ENCODE measurements at places on chromosomes 13 and 19. TPM values are rescaled to one million over a fixed set of nuclear protein-coding genes. Genes with fewer than 3 reads are reported as not detected.

- no peak overlapping the region for H3K4me3 ChIP-seq
- H3K27me3 ChIP-seq = no peaks in the 10 kb centered on the region
Measured at GRCh38 chr13:40153516-40153915, 498.1 kb downstream of the COG6 start.

DNA sequence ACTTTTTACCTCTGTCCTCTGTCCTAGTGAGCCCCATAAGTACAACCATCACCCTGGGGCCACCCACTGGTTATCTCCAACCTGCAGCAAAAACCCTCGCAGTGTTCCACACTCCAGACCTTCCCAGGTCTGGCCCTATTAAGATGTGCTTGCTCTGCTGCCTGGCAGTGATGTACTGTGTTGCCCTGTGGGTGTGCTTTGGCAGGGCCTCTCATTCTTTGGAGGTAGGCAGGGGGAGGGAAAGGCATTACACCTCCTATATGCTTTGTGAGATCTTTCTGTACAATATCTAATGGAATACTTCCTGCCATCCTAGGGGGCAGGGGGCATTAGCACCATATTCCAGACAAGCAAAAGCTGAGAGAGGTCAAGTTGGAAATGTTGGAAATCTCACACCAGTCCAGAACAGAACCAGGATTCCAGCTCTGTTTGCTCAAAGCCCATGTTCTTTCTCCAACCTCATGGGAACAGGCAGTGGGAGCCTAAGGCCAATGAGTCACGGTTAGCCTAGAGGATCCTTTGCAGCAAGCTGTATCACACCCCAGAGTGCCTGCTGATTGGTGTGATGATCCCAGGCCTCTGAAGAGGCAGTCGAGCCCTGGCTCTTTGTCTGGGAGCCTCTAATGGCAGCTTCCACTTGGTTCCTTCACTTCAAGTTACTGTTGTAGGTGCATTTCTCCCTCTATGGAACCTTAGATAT lies 59.7 kb upstream of the UBL3 start:
- no peak overlapping the region for H3K4me3 ChIP-seq
- no peaks in the 10 kb centered on the region for H3K27me3 ChIP-seq
- no peak for DNase-seq
- H3K36me3 ChIP-seq = no peaks in the 10 kb centered on the region

The HCN2 gene
- total RNA-seq = under 0.01 TPM

- H3K27me3 ChIP-seq = no peaks in the 10 kb centered on the region
- no peaks in the 10 kb centered on the region for H3K36me3 ChIP-seq
- no peak overlapping the region for H3K27ac ChIP-seq
- H3K4me1 ChIP-seq = no peaks in the 10 kb centered on the region
- DNase-seq = no peak
Measured at GRCh38 chr13:29952245-29952644, 101.8 kb upstream of the UBL3 start.

- DNase-seq = no peak
- H3K4me3 ChIP-seq = no peak overlapping the region
- H3K4me1 ChIP-seq = no peaks in the 10 kb centered on the region
- peak overlapping the region; percentile 23 for H3K27ac ChIP-seq
- H3K36me3 ChIP-seq = no peaks in the 10 kb centered on the region
Measured at GRCh38 chr19:11269408-11269807, 7.1 kb upstream of the DOCK6 start.

DNA sequence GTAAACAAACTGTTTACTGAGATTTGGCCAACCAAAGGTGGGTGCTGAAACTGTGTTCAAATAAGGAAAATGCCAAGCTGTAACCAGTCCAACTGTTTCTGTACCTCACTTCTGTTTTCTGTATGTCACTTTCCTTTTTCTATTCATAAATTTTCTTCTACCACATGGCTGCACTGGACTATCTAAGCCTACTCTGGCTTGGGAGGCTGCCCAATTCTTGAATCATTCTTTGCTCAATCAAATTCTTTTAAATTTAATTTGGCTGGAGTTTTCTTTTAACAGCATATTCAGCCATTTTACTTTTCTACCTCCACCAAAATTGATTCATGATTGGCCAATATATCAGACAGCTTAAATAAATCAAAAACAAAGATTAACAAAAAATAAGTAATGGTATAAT lies 1575.5 kb upstream of the SPRY2 start:
- no peaks in the 10 kb centered on the region for H3K4me1 ChIP-seq
- no peaks in the 10 kb centered on the region for H3K27me3 ChIP-seq
- no peaks in the 10 kb centered on the region for H3K36me3 ChIP-seq
- no peak overlapping the region for H3K27ac ChIP-seq

DNA sequence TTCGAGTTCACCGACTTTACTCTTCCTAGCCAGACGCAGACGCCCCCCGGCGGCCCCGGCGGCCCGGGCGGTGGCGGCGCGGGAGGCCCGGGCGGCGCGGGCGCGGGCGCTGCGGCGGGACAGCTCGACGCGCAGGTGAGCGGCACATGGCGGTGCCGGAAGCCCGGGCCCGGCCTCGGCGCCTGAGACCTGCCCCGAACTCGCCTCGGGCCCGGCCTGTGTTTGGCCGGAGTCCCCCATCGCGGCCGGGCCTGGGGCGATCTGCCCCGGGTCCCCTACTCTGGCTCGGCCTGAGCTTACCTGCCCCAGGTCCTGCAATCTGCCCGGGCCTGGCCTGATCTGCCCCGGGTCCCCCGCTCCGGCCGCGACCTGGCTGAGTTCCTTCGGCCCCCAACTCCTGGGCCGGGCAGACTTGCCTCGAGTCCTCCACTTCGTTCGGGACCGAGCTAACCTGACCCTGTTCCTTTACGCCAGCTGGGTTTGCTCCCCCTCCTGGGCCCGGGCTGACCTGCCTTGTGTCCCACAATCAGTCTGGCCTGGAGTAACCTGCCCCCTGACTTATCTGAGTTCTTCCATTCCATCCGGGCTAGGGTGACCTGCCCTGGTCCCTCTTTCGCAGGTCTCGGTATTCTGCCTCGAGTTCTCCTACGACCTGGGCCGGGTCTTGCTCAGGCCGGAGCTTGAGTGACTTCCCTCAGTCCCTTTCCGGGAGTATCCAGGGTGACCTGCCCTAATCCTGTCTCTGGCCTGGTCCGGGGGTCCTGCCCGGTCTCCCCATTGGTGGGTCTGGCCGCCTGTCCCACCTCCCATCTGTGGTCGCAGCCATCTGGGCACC lies 764 bp downstream of the UPF1 start:
- no peak for DNase-seq
- peak overlapping the region; percentile 96 for H3K27ac ChIP-seq
- H3K36me3 ChIP-seq = no peaks in the 10 kb centered on the region
- no peaks in the 10 kb centered on the region for H3K4me1 ChIP-seq

The SRRM5 gene
- total RNA-seq = 0.32 TPM

GRCh38 chr19:19600793-19601330 lies 17.6 kb downstream of the PBX4 start:
- no peaks in the 10 kb centered on the region for H3K36me3 ChIP-seq
- no peak overlapping the region for H3K27ac ChIP-seq
- no peak for DNase-seq
- no peak overlapping the region for H3K4me3 ChIP-seq
- no peaks in the 10 kb centered on the region for H3K4me1 ChIP-seq
- H3K27me3 ChIP-seq = no peaks in the 10 kb centered on the region

- no peak overlapping the region for H3K27ac ChIP-seq
- H3K4me3 ChIP-seq = no peak overlapping the region
- no peaks in the 10 kb centered on the region for H3K27me3 ChIP-seq
- no peak for DNase-seq
- H3K36me3 ChIP-seq = no peaks in the 10 kb centered on the region
Measured at GRCh38 chr19:31639306-31639705, 290.1 kb upstream of the TSHZ3 start.

- no peaks in the 10 kb centered on the region for H3K27me3 ChIP-seq
- no peaks in the 10 kb centered on the region for H3K4me1 ChIP-seq
- no peak overlapping the region for H3K4me3 ChIP-seq
- DNase-seq = no peak
- no peak overlapping the region for H3K27ac ChIP-seq
Measured at GRCh38 chr13:66995203-66995611, 234.9 kb downstream of the PCDH9 start.

- no peaks in the 10 kb centered on the region for H3K36me3 ChIP-seq
- H3K27me3 ChIP-seq = no peaks in the 10 kb centered on the region
Measured at GRCh38 chr19:7855426-7856108, 18.6 kb downstream of the PRR36 start.

The NLRP7 gene
- total RNA-seq = not detected

GRCh38 chr13:101417043-101417406 lies 717 bp upstream of the NALCN start:
- DNase-seq = no peak
- H3K4me3 ChIP-seq = peak overlapping the region; percentile 72
- peak overlapping the region; percentile 67 for H3K27ac ChIP-seq
- no peaks in the 10 kb centered on the region for H3K36me3 ChIP-seq
- no peaks in the 10 kb centered on the region for H3K4me1 ChIP-seq

GRCh38 chr13:103067751-103068555 lies 1.7 kb upstream of the SLC10A2 start:
- no peak overlapping the region for H3K4me3 ChIP-seq
- no peaks in the 10 kb centered on the region for H3K36me3 ChIP-seq
- no peak for DNase-seq
- H3K27ac ChIP-seq = no peak overlapping the region
- no peaks in the 10 kb centered on the region for H3K4me1 ChIP-seq
- no peaks in the 10 kb centered on the region for H3K27me3 ChIP-seq

The GRK1 gene
- not detected for total RNA-seq

GRCh38 chr19:12555456-12555930 lies 4.2 kb upstream of the ZNF564 start:
- H3K27ac ChIP-seq = no peak overlapping the region
- H3K4me1 ChIP-seq = peaks cover 4% of the 10 kb centered on the region
- H3K27me3 ChIP-seq = no peaks in the 10 kb centered on the region
- H3K4me3 ChIP-seq = no peak overlapping the region
- no peaks in the 10 kb centered on the region for H3K36me3 ChIP-seq

DNA sequence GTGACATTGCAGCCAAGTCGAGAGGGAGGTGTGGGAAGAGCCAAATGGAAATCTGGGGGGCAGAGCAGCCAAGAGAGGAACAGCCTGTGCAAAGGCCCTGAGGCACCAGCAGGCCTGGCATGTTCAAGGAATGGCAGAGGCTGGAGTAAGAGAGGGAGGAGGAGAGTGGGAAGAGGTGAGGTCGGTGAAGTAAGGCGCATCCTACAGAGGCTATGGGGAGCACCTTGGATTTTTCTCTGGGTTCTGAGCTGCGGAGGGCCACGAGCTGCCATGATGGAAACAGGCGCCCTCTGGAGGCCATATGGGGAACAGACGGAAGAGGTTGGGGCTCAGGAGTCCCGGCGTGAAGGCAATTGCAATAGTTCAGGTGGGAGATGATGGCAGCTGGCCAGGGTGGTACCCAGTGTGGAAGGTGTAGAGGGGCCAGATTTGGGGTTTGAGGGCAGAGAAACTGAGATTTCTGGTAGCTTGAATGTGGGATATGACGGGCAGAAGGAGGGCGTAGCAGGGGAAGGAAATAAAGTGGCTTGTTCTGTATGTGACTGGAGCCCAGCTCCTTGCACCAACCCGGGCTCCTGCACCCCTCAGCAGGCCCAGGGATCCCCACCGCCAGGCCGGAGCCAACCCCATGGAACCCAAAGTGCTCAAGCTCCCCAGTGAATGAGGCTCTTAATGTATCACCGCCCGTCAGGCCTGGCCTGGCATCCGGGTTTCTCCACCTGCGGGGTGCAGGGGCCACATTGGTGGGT lies 20.5 kb upstream of the STRN4 start:
- no peaks in the 10 kb centered on the region for H3K27me3 ChIP-seq
- no peak overlapping the region for H3K4me3 ChIP-seq
- H3K36me3 ChIP-seq = no peaks in the 10 kb centered on the region
- no peak overlapping the region for H3K27ac ChIP-seq
- no peak for DNase-seq

- H3K4me1 ChIP-seq = peaks cover 10% of the 10 kb centered on the region
- DNase-seq = no peak
- H3K4me3 ChIP-seq = no peak overlapping the region
Measured at GRCh38 chr19:18422530-18423191, 3.5 kb downstream of the SSBP4 start.

GRCh38 chr19:31604493-31605040 lies 255.3 kb upstream of the TSHZ3 start:
- no peaks in the 10 kb centered on the region for H3K4me1 ChIP-seq
- DNase-seq = no peak
- H3K27ac ChIP-seq = no peak overlapping the region
- H3K27me3 ChIP-seq = no peaks in the 10 kb centered on the region
- H3K4me3 ChIP-seq = no peak overlapping the region

DNA sequence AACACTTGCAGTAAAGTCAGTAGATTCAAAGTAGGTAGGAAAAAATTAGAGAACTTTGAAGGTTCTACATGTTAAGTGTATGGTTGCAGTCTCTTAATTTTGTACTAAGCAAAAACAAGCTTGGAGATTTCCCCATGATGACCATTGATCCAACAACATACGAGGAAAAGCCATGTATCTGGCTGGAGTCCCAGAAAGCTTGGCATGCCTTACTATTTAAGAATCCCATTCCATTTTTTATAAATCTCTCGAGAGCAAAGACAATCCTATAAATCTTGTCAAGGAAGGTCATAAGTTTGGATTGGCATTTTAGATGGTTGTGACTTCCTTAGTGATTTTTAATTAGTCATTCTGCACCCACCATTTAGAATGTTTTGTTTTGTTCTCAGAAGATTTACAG lies 495.9 kb downstream of the GPC5 start:
- H3K27me3 ChIP-seq = no peaks in the 10 kb centered on the region
- no peak overlapping the region for H3K4me3 ChIP-seq
- H3K36me3 ChIP-seq = no peaks in the 10 kb centered on the region
- no peak for DNase-seq
- H3K4me1 ChIP-seq = no peaks in the 10 kb centered on the region

- H3K4me1 ChIP-seq = no peaks in the 10 kb centered on the region
- no peak for DNase-seq
- no peaks in the 10 kb centered on the region for H3K36me3 ChIP-seq
- no peak overlapping the region for H3K4me3 ChIP-seq
Measured at GRCh38 chr19:38494379-38494778, 60.9 kb downstream of the RYR1 start.

DNA sequence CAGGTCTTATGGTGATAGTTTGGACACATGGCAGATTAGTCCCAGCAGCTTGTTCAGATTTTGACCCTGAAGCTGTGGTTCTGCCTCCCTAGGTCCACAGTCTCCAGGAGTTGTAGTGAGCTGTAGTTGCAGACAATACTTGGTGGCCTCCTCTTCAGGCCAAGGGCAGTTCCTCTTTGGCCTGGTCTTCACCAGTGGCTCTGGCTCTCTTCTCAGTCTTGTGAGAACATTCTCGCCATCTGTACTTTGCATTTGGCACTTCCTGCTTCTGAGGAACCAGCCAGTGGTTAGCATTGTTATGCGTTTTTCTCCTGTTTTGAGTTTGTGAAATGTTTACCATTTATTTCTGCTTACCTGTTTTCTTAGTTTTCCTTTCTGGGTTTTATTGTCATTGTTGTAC lies 40.7 kb downstream of the PCCA start:
- no peaks in the 10 kb centered on the region for H3K27me3 ChIP-seq
- no peak overlapping the region for H3K27ac ChIP-seq
- H3K4me1 ChIP-seq = no peaks in the 10 kb centered on the region
- H3K36me3 ChIP-seq = no peaks in the 10 kb centered on the region

DNA sequence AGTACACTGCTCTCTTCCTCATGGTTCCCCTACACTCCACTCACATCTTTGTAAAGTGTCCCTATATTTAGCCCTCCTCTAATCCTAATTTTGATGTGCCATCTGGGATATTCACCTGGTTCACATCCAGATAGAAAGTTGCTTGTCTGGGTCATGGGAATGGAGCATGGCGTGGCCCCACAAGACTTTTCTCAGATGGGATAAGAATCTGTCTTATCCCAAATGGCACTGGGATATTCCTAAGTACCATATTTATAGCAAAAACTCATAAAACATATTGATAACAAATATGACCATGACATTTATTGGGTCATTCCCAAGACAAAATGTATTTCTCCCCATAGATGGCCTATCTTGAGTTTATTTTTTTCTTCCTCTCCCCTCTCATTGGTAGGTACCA lies 49.5 kb upstream of the POMP start:
- no peak for DNase-seq
- H3K4me3 ChIP-seq = no peak overlapping the region
- H3K4me1 ChIP-seq = no peaks in the 10 kb centered on the region
- H3K27me3 ChIP-seq = no peaks in the 10 kb centered on the region
- H3K36me3 ChIP-seq = no peaks in the 10 kb centered on the region
- H3K27ac ChIP-seq = no peak overlapping the region

Data from breast epithelium (tissue), 4 donors.